ENCODE measurements at places on chromosomes 2 and 18.
A peak's percentile ranks its signal among the peaks of the same experiment; 100 is the strongest.

DNA sequence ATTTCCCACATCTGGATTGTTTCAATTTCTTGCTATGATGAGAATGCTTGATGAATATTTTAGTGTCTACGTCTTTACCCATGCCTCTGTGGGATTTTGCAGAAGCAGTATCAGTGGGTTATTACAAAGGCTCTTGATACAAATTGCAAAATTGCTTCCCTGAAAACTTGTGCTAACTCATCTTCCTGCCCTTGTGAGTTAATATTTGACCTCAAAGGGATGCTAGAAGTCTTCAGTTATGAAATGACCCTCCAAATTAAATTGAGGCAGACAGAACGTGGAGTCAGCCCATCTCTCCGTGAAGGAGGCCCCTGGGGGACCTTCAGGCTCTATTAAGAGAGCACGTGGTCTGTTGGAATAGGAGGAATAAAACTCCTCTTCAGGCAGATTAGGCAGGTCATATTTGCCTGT lies 239.2 kb upstream of the HS6ST1 start:
- no peak for DNase-seq

DNA sequence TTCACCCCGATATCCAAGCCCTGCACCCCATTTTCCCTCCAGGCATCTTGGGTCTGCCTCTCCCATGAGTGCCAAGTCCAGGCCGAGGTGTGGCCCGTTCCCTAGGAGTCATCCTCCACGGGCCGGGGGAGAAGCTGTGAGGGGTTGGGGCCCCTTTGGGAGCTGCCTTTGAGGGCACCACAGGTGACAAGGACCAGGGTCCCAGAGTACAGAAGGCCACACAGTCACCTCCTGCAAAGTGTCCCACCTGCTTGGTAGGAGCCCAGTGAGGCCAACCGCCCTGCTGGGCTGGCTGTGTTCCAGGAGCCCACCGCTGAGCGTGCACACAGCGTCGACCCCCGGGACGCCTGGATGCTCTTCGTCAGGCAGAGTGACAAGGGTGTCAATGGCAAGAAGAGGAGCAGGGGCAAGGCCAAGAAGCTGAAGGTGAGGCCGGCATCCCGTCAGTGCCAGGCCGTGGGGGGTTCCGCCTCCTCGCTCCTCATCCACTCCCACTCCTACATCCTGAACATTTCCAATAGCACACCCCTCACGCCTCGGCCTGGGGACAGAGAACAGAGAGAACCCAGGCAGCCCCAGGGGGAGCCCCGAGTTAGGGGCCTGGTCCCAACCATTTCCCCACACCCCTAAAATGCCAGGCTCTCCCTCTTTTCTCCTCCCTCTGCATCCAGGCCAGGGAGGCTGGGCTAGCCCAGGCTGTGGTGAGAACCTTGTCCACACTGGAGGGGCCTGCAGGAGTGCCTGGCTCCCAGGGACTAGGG lies 2.7 kb downstream of the ERFE start:
- no peak for DNase-seq

DNA sequence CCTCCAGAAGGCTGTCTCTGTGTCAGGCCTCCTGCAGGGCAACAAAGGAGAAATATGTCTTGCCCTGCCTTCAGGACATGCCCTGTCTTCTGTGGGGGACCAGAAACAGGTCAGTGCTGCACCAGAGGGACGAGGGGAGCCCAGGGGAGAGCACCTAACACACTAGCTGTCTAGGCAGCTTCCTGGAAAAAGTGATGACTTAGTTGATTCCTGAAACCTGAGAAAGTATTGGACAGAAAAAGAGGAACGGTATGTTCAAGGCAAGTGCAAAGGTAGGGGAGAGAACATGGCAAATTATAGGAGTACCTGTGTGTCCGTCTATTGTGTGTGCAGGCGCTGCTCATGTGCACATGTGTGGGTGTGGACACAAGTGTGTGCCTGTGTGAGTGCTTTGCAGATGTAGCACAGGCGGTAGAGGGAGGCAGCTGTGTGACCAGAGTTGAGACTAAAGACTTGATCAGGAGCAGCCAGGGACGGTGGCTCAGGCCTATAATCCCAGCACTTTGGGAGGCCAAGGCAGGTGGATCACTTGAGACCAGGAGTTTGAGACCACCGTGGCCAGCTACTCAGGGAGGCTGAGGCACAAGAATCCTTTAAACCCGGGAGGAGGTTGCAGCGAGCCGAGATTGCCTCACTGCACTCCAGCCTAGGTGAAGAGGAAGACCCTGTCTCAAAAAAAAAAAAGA lies 119.5 kb downstream of the GYPC start:
- DNase-seq, result no peak

DNA sequence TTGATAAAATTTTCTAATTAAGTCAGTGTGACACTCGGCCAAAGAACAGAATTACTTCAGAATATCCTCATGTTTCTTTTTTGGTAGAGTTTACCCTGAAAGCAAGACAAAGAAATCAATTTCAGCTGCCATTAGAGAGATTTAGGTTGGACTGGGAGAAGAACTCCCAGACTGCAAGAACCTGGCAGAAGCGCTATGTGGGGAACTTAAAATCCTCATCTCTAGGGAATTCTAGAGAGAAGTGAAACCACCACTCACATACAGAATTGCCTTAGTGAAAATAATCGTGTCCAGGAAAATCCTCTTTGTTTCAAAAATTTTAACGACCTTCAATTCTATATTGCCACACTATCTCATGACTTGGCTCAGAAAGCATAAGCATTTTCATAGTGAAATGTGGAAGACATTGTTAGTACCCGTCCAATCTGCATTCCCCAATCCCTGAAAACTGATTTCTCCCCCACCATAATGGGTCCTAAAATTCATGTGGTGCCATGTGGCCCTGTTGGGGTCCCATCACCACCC lies 297.3 kb upstream of the MEIS1 start:
- DNase-seq, result no peak

GRCh38 chr2:164369366-164369765 lies 251.9 kb downstream of the GRB14 start:
- no peak for DNase-seq

DNA sequence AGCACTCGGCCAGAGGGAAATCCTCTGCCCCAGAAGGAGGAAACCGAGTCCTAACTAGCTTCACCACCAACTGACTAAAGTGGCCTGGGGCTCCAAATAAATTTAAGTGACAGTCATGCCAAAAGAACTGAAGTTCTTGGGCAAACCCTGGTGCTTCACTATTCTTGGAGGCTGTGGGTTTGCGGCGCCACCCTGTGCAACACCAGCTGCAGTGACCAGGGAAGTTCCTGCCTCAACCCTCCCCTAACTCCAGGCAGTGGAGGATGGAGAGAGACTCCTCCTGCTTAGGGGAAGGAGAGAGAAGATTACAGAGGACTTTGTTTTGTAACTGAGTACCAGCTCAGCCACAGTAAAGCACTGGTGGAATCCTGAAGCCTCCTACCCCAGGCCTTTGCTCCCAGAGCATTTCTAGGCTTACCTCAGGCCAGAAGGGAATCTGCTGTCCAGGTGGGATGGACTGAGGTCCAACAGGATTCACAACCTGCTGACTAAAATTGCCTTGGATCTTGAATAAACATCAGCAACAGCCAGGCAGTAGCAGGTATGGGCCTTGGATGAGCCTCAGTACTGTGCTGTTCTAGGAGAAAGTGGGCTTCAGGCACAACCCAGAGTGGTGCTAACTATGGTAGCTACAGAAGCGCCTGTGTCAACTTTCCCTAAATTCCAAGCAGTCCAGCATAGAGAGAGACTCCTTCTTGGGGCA lies 29.4 kb upstream of the BMP10 start:
- no peak for DNase-seq

GRCh38 chr2:219739866-219740440 lies 112.5 kb downstream of the SLC4A3 start:
- no peak for DNase-seq

DNA sequence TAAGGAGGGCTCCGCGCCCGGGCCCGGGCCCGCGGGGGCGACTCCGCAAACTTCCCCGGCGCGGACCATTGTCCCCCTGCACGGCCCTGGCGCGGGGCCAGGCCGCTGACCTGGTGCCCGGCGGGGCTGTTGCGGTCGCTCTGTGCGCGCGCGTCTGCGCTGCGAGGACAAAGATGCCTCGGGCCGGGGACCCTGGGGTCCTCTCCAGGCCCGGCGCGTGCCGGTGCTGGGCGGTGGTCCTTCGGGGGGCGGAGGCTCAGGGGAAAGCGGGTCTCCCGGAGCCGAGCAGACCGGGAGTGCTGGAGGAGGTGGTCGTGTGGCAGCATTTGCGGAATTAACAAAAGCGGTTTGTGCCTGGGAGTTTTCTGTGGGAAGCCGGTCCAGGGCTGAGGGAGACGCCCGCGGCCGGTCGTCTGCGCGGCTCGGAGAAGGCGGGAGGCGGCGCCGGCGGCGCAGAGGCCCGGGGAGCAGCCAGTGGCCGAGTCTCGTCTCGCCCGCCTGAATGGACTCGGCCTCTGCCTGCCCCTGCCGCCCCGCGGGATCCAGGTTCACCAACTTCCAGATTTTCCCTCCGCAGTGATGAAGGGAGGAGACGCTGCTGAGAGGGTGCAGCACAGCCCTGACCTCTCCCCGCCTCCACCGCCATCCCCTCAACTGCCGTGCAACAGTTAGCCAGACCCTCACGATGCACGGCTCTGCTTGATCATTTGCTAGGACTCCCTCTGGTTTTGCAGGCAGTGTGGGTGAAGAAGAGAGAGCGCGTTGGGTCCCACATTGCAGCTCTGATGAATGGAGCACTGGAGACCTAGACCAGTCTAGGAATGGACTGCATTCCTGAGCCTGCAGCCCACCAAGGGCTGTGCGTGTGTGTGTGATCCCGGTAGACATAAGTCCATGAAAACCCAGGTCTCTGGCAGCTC lies 705 bp downstream of the EFR3B start:
- no peak for DNase-seq

GRCh38 chr18:75086494-75087034 lies 122.4 kb downstream of the PTGR3 start:
- DNase-seq, result no peak

GRCh38 chr2:8479298-8479697 lies 202.6 kb upstream of the ID2 start:
- no peak for DNase-seq

- no peak for DNase-seq
These were observed 590.3 kb downstream of the NYAP2 start for GRCh38 chr2:225989809-225990208.

DNA sequence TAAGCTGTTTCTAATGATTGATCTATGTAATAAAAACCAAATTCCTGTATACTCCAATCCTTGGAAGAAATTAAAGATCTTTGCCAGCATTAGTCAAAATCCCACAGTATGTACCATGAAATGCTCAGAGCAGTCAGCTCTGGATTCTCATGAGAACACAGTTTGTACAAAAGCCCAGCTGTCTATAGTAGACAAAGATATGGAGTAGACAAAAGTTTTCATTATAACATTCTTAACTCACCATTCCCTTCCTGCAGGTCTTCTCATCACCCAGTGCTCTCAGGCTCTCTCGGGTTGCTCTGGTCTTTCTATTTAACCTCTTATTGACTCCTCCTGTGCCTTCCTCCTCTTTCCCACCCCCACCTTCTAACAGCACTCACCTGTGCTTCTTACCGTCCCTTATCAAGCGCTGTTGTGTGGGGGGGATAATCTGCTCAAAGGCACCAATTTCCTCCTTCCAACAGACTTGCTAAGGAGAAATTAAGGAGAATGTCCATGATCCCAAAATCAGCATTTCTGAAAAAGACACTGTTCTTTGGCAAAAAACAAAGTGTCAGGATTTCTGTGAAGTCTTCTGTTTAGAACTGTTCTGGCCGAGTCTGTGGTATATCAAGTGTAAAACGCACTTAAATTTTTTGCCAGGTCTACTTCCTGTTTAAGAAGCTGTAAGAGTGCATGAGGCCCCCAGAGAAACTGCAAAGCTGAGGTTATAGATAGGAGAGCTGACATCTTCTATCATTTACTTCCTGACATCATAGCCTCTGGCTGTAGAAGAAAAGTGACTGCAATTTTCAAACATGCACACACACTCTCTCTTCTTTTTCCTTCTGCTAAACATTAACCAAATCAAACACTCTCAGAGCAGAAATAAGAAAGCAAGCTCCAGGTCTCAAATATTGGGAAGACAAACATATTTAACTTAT lies 144.1 kb downstream of the EVA1A start:
- DNase-seq, result no peak

DNA sequence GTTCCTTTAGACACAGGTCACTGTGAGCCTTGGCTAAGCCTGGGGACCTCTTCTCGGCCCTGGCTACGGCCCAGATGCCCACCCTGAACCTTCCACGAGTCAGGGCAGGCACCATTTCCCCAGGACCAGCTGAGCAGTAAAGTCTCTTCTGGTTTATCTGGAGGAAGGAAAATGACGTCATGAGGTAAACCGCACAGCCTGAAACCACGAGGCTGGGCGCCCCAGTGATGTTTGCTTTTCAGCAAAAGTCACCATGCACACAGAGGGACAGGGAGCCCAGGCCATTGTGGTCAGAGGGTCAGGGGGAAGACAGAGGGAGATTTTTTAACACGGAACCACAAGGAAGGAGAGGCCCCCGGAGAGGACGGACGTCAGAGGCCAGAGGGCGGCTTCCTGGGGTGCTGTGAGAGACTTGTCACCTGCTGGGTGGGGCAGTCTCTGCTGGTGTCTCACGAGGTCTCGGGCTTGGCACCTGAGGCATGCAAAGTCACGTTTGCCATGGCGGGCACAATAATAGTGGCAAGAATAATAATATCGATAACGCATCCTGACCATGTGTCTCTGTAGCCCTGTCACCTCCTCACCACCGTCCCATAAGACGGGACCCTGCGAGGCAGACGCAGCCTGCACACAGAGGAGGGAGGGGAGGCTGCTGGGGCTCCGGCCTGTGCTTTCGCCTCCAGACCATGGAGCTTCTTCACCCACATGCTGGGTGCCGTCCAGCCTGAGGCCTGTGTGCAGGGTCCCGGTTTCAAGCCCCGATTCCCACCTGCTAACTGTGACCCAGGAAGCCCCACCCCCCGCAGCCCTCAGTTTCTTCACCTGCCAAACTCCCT lies 33.2 kb upstream of the FOSL2 start:
- peak; percentile 79 for DNase-seq

GRCh38 chr2:119305497-119306195 lies 61.0 kb downstream of the C2orf76 start:
- DNase-seq, result no peak

GRCh38 chr2:156435718-156436496 lies at the start of gene GPD2:
TSS of gene GPD2 (plus strand) at chr2:156436379. CDS start at chr2:156476106, 39,727 bp downstream.
- DNase-seq, result peak; percentile 84

DNA sequence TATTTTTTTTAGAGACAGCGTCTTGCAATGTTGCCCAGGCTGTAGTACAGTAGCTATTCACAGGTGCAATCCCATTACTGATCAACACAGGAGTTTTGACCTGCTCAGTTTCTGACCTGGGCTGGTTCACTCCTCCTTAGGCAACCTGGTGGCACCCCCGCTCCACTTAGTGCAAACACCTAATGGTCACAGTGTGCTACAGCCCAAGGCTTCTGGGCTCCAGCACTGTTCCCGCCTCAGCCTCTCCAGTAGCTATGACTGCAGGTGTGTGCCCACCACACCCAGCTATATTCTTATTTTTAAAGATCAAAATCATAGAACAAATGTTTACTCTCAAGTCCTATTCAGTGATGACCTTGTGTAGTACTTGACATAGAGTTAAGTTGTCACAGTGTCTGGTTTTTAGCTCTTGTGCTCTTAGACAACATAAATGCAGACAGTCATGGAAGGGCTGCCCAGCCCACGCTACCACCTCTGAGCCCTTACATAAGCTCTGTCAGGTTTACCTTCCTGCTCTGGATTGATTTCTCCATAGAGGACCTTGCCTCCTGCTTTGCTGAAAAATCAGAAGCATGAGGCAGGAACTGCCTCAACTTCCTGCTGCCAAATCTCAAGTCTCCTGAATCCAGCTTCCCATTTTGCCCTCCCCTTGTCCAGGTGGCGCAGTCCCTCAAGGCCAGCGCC lies 82.2 kb upstream of the SLC1A4 start:
- no peak for DNase-seq

Measured in bone marrow (tissue), 2 donors.